Esophagus squamous epithelium (tissue), 5 donors: ENCODE measurements at places on chromosomes 2 and 18.

DNA sequence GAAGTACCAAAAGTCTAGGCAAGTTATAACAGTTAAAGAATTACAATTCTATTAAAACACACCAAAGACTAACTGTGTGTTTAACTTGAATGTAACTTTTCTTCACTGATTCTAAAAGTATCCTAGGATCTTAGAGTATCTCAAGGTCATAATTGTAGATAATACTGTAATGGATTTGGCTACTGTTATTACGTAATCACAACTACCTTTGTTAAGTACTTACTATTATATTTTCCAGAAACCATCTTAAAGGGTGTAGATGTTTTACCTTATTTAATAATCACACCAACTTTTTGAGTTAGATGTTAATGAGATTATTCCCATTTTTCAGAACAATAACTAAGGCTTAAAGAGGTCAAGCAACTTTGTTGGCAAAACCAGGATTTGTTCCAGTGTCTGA is 161.3 kb upstream of the REG3A start:
- no peak for DNase-seq

DNA sequence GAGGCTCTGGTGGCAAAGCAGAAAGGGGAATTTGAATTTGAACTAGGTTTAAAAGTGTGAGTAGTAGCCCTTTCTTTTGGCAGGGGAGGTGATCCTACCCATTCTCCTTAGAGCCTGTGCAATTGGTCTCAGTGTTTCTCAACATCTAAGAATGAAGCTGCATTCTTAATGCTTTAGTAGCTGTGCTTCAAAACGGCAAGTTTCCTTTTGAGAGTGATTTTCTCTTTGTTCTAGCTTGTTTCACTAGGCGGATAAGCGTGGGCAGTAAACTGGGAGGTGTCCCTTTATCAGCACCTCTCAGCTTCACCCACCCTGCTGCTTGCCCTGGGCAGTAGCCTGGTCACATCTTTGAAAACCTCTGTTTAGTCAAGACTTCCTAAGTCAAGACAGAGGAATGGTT is 6.7 kb downstream of the CRIM1 start:
- no peak for DNase-seq

DNA sequence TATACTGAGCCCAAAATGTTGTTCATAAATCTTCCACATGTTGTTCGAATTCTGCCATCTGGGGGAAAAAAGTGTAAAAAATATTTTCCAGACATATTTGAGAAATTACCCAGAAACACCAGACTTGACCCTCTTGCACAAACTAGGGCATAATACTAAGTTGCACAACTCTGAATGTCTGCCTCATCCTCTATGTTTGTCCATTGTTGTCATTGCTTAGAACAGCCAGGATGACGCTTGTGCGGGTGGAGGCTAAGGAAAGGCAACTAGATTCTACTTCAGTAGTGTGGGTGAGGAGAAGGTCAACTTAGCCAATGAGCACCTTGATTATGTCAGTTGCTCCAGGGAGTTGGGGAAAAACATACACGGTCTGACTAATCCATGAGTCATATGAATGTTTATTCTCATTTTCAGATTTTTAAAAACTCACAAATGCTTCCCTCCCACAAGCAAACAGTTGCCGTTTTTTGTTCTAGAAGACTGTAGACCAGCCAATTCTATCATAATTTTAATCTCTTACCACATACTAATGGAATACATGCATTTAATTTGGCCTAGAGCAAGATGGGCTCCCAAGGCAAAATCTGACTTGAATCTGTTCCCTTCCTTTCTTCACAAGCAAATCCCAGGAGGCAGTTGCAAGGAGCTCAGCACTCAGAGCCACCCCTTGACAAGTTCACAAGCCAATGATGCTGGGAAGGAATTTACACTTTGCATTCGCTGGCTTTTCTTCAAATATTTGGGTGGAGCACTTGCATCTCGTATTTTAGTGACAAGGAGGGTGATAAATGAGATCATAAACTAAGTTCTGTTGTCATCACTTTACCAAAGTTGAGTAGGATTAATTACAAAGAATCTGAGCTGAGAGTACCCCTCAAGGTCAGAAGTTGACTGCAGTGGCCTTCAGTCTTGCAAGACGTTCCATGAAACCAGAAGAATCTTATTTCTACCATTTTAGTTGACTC is 163.2 kb upstream of the TWIST2 start:
- DNase-seq: no peak

GRCh38 chr2:67854798-67855197 is 208.0 kb downstream of the C1D start:
- DNase-seq: no peak

DNA sequence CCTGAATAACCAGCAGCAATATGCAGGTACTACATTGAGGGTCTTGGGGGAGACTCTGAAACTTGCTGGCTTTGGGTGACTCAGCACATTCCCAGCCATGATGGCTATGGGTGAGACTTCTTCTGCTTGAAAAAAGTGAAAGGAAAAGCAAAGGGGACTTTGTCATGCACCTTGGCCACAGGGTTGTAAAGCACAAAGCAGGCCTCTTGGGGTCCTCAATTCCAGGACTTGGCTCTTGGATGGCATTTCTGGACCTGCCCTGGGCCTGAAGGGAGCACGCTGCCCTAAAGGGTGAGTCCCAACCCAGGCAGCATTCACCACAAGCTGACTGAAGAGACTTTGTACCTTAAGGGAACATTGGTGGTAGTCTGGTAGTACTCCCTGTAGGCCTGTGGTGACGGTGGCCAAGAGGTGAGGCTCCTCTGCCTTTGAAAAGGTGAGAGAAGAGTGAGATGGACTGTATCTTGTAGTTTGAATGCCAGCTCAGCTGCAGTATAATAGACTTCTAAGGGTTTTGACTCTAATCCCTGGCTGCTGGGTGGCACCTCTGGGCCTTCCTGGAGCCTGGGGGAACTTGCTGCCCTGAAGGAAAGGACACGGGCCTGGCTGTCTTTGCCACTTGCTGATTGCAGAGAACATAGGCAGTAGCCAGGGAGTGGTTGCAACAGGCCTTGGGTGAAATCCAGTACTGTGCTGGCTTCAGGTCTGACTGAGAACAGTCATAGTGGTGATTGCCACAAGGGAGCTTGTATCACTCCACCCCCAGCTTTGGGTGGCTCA is 36.5 kb upstream of the CYTIP start:
- no peak for DNase-seq

GRCh38 chr2:231677632-231678104 is 30.7 kb upstream of the PTMA start:
- peak; percentile 34 for DNase-seq

DNA sequence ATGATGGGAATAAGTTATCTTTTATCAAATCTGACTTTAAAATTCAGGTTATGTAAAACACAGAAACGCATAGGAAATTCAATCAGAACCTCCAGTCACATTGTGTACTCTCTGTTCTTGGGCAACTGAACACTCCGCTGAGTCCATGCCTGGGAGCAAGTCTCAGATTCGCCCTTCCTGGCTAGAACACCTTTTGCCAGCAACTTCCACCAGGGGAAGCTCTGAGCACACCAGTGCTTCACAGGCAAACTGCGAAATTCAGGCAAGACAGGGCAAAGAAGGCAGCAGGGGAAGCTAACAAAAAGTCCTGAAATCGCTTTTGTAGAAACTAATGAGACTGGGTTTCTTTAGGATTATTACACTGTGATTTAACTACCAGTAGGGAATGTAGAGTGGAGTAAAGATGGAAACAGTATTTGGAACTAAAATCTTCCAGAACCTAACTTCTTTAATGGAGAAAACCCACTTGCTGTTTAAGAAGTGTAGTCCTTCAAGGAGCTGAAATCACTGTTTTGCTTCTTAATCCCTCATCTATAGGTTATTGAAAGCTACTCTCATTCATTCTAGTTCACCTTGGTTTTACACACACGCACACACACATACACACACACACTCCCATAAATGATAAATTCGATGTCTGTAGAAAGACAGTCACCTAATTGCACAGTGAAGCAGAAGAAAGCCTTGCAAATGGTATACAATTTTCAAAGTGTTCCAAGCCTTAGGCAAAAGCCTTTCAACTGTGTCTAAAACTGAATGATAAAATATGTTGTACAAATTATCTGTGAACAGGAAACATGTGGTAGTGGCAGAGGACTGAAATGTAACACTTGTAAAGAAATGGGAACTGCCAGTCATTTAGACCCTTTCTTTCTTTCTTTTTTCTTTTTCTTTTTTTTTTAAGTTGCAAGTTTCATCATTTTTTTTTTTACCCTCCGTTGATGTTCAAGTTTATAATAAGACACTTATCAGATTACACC is 214.5 kb downstream of the TMEM182 start:
- DNase-seq: no peak

GRCh38 chr2:79437433-79438267 is 75.2 kb upstream of the CTNNA2 start:
- no peak for DNase-seq

DNA sequence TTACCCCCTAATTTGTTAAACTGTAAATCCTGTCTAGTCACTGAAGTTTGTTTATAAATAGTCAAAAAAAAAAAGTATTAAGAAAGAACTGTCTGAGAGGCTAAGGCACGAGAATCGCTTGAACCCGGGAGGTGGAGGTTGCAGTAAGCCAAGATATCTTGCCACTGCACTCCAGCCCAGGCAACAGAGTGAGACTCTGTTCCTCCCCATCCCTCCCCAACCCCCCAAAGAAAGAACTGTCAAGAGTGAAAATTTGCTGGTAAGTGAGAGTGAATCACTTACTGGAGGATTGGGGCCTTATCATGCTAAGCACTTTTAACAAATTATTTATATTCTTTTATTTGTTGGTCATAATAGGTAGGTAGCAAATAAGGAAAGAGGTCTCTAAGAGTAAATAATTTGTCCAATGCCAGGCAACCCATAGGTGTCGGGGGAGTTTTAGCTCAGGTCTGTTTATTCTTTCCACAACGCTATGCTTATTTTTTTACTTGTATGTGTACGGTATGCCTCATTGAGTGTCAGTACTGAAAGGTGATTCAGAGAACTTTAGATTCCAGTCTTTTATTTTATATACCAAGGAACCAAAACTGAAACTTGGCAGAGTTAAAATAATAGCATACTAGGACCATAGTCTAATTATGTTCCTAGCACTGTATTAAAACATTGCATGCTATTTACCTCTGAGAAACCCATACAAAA is 2.5 kb downstream of the TAF4B start:
- DNase-seq: no peak
